Hematopoietic multipotent progenitor cell treated with erythropoietin and hydrocortisone succinate and interleukin-3 and kit ligand, for 4 days (in vitro differentiated cells): ENCODE measurements at places on chromosomes 5 and 9.
A peak's percentile ranks its signal among the peaks of the same experiment; 100 is the strongest.

GRCh38 chr5:138459311-138459933 lies 5.9 kb upstream of the EGR1 start:
- DNase-seq = peak; percentile 62

- DNase-seq = no peak
Measured at GRCh38 chr9:127987103-127987614, 6.4 kb upstream of the EEIG1 start.

DNA sequence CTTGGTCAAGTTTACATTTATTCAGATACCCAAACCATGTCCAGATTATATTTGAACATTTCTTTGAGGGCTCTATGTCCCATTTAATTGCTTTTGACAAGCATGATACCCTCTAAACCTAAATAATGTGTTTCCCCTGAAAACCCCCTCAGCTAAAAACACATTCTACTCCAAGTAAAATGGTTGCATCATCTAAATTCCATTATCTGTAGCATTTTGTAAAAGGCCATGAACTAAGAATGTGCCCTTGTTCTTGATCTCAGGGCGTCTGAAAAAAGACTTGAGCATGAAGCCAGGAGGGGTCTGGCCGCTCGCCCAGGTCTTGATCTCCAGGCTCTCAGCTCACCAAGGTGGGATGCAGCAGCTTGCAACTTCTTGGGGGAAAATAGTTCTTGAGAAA lies 53.5 kb upstream of the ERCC6L2 start:
- no peak for DNase-seq

DNA sequence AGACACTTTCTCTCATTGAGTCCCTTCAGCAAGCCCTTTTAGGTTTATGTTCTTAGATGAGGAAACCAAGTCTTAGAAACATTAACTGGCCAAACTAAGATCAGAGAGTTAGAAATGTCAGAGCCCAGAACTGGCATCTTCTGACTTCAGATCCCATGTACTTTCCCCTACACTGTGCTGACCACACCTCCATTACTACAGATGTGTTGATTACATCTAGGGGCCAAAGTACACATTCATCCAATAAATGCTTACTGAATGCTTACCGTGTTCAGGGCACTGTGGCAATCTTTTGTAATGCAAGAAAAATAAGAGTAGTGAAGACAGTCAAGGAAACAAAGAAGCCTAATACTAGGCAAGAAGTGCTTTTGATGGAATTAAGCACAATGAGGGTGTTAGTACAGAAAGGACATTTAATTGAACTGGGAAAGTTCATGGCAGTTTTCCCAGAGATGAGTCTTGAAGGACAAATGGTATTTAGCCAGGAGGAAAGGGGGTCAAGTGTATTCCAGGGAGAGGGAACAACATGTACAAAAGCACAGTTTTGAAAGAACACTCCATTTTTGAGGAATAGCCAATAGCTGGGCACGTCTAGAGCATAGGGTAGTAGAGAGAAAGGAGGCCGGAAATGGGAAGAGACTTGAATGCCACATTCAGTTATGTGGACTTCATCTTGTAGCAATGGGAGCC lies 89.7 kb upstream of the CDKN2B start:
- no peak for DNase-seq

GRCh38 chr9:108445431-108446071 lies 410.2 kb downstream of the ACTL7B start:
- no peak for DNase-seq

- no peak for DNase-seq
Measured at GRCh38 chr5:90446961-90447360, 27.6 kb downstream of the MBLAC2 start.

GRCh38 chr5:53323511-53323910 lies 156.9 kb upstream of the FST start:
- no peak for DNase-seq

GRCh38 chr9:94613003-94613402 lies 19.4 kb upstream of the FBP2 start:
- DNase-seq = peak; percentile 15

DNA sequence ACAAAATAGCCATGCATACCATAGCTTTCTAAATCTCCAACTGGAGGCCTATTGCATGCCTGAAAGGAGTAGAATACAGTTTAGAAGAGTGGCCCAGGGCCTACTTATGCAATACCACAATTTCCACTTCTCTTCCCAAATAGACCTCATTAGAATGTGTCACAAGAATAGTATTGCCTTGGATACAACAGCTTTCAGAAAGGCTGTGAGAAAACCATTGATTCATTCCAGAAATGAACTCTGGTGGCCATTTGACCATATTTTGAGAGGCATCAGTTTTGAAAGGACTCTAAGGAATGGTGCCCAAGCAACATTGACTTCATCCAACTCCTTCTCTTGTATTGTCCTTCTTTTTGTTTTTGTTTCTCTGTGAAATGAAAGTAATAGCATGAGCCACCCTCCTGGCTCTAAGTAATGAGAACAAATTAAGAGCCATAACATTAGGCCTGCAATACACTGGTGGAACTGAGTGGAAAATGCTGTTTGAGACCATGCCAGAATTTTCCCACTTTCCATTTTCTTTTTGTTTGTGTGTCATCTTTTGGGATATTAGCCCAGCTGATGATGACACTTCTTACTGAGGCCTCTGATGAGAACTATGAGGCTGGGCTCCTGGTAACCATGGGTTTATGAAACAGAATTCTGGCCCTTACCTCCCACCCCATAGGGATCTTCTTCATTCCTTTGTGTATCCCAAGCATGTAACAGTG lies 90.2 kb downstream of the TMEM174 start:
- DNase-seq = no peak

DNA sequence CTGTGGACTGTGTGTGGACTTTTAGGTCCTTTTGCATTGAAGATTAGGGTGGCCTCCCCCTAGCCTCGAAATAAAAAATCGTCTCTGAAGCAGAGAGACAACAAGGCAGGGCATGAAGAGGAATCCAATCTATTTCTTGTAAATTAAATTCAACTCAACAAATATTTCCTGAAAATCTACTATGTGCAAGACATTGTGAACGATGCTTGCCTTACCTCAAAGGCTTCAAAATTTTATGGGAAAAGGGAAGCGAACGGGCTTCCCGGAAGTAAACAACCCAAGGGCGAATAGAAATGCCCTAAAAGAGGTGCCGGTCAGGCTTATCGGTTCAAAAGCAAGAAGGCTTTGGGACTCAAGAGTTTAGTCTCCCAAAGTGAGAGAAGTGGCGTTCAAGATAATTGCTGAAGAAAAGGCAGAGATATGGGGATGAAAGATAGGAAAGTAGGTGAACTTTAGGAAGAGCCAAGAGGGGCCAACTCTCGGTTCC lies 525 bp downstream of the KIF24 start:
- DNase-seq = peak; percentile 80

- no peak for DNase-seq
Measured at GRCh38 chr9:96129747-96130146, 172.2 kb downstream of the HSD17B3 start.

GRCh38 chr9:126695701-126696400 lies 82.1 kb downstream of the LMX1B start:
- no peak for DNase-seq

DNA sequence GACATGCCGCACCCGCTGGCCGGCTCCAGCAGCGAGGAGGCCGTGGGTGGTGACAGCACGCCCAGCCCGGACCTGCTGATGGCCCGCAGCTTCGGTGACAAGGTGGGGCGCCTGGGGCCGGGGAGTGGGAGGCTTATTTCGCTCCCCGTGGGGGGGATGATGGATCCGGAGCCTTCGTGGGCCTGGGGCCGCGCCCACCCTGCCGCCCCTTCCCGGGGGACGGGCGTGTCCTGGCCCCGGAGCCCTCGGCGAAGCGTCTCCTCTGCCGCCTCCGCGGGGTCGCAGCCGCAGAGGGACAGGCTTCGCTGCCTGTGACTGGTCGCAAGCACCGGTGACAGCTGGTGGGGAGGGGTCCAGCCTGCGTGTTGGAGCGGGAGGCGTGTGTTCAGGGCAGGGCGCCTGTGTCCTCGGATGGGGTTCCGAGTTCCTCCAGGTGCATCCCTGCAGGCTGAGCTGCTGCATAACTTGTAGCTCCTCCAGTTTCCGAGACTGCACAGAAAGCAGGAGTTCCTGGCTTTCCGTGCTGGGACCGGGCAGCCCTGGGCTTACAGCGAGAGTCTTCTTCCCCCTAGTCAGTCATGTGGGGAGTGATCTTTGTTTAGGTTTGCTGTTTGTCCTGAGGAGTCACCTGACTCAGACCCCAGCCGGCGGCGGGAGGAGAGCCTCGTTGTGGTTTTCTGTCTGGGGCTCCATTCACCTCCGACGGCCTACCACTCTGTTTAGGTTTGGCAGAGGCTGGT lies 666 bp downstream of the SNX30 start:
- peak; percentile 76 for DNase-seq

- peak; percentile 84 for DNase-seq
Measured at GRCh38 chr5:65262649-65263059, 219.1 kb downstream of the ADAMTS6 start.

GRCh38 chr9:126608551-126608950 lies 5.2 kb upstream of the LMX1B start:
- DNase-seq = no peak

- no peak for DNase-seq
Measured at GRCh38 chr9:89702401-89702800, 97.6 kb downstream of the GADD45G start.

- peak; percentile 51 for DNase-seq
Measured at GRCh38 chr9:134766587-134766986, 114.0 kb upstream of the FCN2 start.

- DNase-seq = no peak
Measured at GRCh38 chr9:116939614-116940013, 252.5 kb downstream of the TRIM32 start.

GRCh38 chr9:134720136-134720753 lies 78.6 kb downstream of the COL5A1 start:
- DNase-seq = no peak

DNA sequence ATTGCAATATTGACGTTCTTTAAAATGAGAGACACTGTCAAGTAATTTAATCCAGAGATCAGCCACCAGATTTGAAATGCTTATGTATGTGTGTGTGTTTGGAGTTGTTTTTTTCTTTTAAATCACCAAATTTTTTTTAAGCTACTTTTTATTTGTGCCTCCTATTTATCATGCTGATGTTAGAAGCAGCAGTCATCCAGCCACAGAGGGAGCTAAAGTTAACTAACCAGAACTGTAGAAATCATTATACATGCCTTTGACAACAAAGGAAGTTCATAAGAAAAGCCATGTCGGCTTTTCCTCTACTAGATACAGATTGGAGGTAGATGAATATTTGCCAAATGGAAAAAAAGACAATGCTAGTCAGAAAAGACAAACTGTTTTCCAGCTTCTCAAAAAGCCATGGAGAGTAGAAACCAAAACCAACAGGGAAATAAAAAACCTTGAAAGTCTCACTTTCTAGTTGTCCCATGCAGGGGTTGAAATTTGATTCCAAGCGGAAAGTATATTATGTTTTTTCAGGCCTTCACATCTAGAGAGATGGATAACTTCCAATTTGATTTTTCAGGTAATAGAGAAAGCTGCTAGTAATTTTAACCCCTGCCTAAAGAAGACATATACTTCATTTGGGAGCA lies 4.5 kb downstream of the PURA start:
- peak; percentile 47 for DNase-seq

GRCh38 chr9:130763331-130764171 lies 70.0 kb downstream of the EXOSC2 start:
- peak; percentile 53 for DNase-seq

- no peak for DNase-seq
Measured at GRCh38 chr9:132583584-132584304, 1.3 kb downstream of the BARHL1 start.

DNA sequence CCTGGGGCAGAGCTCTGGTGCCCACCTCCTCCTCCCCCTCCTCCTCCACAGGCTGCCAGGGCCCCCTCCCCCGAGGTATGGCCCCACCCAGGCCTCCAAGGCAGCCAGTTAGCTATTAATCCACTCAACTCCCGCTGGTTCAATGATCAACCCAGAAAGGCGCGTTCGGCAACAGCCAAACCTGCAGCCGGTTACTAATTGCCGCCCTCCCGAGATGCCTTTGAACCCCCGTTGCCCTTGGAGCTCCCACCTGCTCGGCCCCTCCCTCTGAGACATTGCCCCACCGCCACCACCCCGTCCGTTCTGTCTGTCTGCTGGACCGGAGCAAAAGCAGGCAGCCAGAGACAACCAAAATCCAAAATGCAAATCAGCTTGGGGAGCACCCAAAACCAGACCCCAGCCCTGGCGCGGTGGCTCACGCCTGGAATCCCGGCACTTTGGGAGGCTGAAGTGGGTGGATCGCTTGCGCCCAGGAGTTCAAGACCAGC lies 25.8 kb downstream of the NOTCH1 start:
- DNase-seq = no peak

GRCh38 chr5:162529886-162530285 lies 462.3 kb downstream of the GABRG2 start:
- no peak for DNase-seq

GRCh38 chr5:107958432-107958831 lies 287.7 kb upstream of the EFNA5 start:
- DNase-seq = no peak

GRCh38 chr5:59098743-59099142 lies 515.9 kb downstream of the RAB3C start:
- DNase-seq = no peak

DNA sequence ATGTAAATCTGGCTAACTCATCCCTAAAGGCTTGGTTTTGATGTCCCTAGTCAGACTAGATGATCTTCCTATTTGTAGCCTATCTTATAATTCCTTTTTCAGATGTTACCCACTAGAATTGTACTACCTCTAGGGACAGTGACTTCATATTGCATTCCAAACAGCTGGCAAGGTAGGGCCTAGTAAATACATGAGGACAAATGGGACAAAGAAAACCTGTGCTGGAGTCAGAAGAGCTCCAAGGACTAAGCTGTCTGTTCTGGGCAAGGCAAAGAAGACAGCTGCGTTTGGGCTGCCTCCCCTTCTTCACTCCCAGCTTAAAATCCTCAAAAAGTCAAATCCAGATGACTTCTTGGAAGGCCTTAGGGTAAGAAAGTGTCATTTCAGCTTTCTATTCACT lies 10.0 kb downstream of the DMXL1 start:
- DNase-seq = no peak

DNA sequence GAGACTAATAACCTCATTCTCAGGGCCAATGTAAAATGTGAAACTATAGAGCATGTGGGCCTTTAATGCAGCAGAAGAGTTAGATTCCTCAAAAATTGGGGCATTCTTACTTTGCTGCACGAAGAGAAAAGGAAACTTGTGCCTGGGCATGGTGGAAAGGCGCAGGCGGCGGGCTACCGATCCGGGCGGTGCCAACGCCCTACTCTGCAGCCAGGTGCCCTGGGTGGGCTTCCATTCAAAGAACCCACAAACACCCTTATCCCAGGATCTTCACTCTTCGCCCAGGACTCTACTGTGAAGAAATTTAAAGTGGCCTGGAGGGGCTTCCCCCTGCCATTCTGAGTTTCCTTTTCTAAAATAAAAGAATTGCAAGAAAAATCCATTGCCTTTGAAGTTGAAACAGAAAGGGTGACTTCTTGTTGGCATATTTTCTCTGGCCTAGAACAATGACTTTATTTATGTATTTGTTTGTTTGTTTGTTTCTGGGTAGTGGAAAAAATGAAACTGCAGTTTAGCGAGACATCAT lies 124.9 kb downstream of the TMEM161B start:
- no peak for DNase-seq

- no peak for DNase-seq
Measured at GRCh38 chr5:138585157-138585556, 10.0 kb upstream of the HSPA9 start.
